CD4-positive, CD25-positive, alpha-beta regulatory T cell (primary cell): ENCODE measurements at places on chromosomes 1 and 21. TPM values are rescaled to one million over a fixed set of nuclear protein-coding genes. Genes with fewer than 3 reads are reported as not detected.

DNA sequence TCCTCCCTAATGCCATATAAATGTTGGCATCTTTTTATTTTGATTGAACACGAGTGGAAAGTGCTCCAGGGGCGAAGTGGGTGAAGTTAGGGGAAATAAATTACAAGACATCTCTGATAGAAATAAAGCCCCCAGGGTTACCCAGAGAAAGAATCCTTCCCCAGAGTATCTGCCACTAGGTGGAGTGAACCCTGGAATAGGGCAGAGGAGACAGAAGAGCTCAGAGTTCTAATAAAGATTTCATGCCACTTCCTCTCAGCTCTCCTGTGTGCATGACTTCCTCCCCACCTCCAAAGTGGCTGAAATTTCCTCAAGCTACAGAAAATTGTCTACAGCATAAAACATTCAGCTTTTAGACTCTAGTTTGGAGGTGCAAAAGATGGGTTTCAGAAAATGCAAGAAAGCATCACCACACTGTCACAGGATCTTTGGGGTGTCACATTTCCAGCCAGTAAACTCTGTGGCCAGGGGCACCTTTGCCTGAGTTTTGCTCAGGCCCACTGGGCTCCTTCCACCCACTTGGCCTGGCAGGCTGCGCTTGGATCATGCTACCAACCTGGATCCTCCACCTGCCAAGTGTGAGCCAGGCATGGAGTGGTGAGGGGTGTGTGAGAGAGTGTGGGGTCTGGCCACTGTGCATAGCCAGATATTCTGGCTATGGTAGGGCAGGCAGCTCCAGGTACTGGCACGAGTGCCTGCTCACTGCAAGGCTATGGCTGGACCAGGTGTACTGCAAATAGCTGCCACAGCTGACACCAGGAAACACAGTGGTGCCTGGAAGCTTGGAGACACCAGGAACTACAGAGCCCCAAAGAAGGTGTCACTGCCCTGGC lies 208.8 kb upstream of the USP25 start:
- peaks cover 3% of the 10 kb centered on the region for H3K4me1 ChIP-seq
- no peak overlapping the region for H3K4me3 ChIP-seq
- H3K27me3 ChIP-seq, result peaks cover 2% of the 10 kb centered on the region
- DNase-seq, result no peak
- H3K27ac ChIP-seq, result no peak overlapping the region
- no peaks in the 10 kb centered on the region for H3K36me3 ChIP-seq

DNA sequence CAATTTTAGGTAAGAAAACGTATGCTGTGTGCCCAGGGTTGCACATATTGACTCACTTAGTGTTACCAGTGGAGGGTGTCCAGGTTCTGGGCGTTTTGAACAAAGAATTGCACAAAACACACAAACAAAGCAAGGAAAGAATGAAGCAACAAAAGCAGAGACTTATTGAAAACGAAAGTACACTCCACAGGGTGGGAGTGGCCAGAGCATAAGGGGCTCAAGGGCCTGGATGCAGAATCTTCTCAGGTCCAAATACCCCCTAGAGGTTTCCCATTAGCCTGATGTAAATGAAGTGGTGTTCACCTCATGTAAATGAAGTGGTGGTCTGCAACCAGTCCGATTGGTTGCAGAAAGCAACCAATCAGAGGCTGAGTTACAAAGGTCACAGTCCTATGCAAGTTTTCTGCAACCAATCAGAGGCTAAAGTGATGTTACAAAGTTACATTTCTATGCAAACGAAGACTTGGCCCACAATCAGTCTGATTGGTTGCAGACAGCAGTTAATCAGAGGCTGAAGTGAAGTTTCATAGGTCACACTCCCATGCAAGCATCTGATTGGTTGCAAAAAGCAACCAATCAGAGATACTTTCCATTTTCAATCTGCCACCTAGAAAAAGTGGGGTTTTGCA lies 228.3 kb downstream of the ST6GALNAC3 start:
- DNase-seq, result no peak
- H3K27me3 ChIP-seq, result peaks cover under 1% of the 10 kb centered on the region
- H3K4me3 ChIP-seq, result no peak overlapping the region
- H3K4me1 ChIP-seq, result no peaks in the 10 kb centered on the region

DNA sequence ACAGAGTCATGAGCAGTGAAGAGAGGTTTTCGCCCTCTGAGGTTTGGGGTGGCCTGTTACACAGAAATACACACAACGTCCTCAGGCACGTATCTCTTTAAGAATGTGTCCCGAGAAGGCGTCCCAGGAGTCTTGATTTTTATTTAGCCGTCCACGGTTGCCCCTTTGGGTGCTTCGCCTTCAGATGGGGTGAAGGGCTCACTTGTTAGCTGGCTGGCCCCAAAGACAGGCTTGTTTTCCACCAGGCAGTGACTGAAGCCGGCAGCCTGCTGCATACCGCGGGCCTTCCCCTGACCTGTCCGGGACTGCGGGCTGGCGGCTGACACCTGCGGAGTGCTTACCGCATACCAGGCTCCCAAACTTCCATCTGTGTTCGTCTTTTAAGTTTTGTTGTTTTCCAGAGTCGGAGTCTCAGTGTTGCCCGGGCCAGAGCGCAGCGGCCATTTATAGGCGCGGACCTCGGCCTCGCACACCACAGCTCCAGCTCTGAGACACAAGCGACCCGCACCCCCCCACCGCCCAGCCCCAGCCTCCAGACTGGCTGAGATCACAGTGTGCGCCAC lies 1.6 kb upstream of the ADARB1 start:
- H3K4me1 ChIP-seq, result peaks cover 29% of the 10 kb centered on the region
- no peaks in the 10 kb centered on the region for H3K36me3 ChIP-seq
- H3K4me3 ChIP-seq, result no peak overlapping the region
- H3K27ac ChIP-seq, result no peak overlapping the region

DNA sequence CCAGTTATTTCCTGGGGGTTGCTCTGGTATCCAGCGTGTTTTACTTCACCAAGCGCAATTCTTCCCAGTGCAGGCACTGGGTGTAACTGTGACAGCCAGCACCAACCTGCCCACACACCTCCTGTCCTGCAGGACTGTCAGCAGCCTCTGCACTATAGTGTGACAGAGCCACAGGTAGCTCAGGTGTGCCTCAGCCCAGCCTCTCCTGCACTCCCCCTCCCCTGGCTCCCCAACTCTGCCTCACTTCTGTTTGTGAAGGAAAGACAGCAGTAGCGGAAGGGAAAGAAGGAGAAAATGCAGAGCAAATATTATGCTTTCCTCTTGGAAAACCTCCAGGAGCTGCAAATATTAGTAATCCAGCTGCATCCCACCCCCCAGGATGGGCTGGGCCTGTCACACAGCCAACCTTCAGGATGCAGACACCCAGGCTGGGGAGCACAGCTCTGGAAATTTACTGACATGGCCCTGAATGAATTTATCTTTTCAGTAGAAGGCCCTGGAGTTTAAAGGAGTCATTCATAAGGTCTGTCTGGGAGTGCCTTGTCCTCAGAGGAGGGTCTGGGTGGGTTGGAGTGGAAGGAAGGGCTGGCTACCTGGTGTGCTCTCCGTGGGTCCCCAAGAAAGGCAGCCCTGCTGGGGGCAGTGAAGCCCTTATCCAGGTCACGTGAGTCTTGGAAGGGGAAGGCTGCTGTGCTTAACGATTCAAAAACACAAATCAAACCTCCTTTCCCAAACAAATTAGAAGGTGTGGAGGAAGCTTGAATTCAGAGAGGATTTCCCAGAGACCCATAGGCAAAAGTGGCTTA lies 20.9 kb downstream of the CAPN2 start:
- H3K27me3 ChIP-seq, result no peaks in the 10 kb centered on the region
- H3K36me3 ChIP-seq, result peaks cover 29% of the 10 kb centered on the region
- no peak for DNase-seq
- H3K4me1 ChIP-seq, result peaks cover 10% of the 10 kb centered on the region

DNA sequence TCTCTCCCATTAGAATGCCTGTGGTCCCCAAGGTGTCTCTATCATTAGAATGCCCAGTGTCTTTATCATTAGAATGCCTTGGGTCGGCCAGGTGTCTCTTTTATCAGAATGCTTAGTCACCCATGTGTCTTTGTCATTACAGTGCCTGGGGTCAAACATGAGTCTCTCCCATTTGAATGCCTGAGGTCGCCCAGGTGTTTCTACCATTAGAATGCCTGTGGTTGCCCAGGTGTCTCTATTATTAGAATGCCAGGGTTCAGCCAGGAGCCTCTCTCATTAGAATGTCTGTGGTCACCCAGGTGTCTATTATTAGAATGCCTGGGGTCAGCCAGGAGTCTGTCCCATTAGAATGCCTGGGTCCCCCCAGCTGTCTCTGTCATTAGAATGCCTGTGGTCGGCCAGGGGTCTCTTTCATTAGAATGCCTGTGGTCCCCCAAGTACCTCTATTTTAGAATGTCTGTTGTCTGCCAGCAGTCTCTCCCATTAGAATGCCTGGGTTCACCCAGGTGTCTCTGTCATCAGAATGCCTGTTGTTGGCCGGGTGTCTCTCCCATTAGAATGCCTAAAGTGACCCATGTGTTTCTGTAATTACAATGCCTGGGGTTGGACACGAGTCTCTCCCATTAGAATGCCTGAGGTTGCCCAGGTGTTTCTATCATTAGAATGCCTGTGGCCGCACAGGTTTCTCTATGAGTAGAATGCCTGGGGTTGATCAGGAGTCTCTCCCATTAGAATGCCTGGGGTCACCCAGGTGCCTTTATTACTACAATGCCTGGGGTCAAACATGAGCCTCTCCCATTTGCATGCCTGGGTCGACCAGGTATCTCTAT lies 57.1 kb downstream of the RNF187 start:
- no peaks in the 10 kb centered on the region for H3K27me3 ChIP-seq
- no peaks in the 10 kb centered on the region for H3K36me3 ChIP-seq
- no peak overlapping the region for H3K27ac ChIP-seq
- H3K4me3 ChIP-seq, result no peak overlapping the region
- no peak for DNase-seq

DNA sequence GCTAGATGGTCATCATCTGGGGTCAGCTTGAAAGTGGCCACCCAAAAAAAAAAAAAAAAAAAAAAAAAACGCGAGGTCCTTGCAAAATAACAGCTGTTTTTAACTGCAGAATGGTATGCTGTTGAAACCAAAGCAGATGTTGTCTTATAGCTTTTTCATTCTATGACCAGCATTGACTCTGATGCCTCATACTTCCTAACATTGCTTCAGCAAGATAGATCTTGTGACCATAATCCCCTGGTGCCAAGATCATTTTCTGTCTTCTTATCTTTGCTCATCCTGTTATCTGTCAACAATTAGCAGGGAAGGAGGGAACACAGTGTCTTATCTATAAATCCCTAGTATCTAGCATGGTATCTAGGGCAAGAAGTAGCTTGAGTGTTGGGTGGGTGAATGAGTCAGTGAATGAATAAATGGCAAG lies 181.5 kb downstream of the PLPP3 start:
- no peaks in the 10 kb centered on the region for H3K36me3 ChIP-seq
- H3K4me1 ChIP-seq, result no peaks in the 10 kb centered on the region
- H3K4me3 ChIP-seq, result no peak overlapping the region
- H3K27ac ChIP-seq, result no peak overlapping the region

DNA sequence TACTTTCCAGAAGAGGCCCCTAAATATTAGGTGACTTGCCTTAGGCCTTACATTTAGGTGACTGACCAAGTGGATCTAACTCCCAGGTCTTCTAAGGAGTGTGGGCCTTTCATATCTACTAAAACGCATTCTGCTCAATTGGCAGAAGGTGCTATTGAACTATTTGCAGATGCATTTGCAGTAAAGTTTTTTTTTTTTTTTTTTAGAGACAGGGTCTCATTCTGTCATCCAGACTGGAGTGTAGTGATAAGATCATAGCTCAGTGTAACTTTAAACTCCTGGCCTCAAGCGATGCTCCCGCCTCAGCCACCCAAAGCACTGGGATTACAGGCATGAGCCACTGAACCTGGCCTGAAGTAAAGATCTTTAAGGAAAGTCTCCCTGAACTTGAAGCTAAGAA lies 13.0 kb upstream of the ACBD6 start:
- no peak overlapping the region for H3K4me3 ChIP-seq
- DNase-seq, result no peak
- no peak overlapping the region for H3K27ac ChIP-seq
- H3K27me3 ChIP-seq, result peaks cover 2% of the 10 kb centered on the region
- no peaks in the 10 kb centered on the region for H3K36me3 ChIP-seq

Gene SELE
- polyA plus RNA-seq, result not detected

- no peak overlapping the region for H3K27ac ChIP-seq
- no peak overlapping the region for H3K4me3 ChIP-seq
- no peaks in the 10 kb centered on the region for H3K27me3 ChIP-seq
- H3K4me1 ChIP-seq, result no peaks in the 10 kb centered on the region
- DNase-seq, result no peak
Measured at GRCh38 chr1:183548116-183548515, 42.1 kb downstream of the NCF2 start.

Gene PROK1
- polyA plus RNA-seq, result not detected

DNA sequence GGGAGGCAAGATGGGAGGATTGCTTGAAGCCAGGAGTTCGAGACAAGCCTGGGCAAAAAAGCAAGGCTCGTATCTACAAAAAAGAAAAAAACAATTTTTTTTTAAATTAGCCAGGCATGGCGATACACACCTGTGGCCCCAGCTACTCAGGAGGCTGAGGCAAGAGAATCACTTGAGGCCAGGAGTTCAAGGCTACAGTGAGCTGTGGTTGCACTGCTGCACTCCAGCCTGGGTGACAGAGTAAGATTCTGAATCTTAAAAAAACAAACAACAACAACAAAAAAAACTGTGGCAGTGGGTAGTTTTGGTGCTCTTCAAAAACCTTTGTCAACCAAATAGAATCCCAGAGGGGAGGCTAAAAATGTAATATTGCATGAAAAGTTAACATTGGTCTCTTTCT lies 734 bp downstream of the PTPN22 start:
- H3K36me3 ChIP-seq, result peaks cover 4% of the 10 kb centered on the region
- H3K4me3 ChIP-seq, result peak overlapping the region; percentile 96
- no peaks in the 10 kb centered on the region for H3K27me3 ChIP-seq
- peak overlapping the region; percentile 94 for H3K27ac ChIP-seq

Gene CYP4Z1
- not detected for polyA plus RNA-seq

Gene TNNT2
- not detected for polyA plus RNA-seq

Gene URB1
- polyA plus RNA-seq, result 1.5 TPM

DNA sequence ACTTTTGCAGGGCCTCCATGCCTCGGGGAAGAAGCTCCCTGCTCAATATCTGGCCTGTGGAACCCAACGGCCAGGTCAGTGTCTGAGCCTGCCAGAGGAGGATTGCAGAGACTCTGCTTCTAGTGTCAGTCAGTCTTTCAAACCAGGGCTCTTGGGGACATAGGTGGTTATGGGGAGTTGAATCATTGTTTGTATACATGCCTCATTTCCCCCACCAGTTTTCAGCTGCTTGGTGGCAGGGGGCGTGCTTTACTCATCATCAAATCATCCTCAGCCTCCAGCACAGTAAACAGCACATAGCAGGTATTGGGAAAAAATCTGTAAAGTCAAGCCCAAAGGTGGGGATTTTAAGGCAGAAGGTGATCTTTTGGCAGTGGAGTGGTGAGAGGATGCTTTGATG lies 17.4 kb upstream of the FAM89A start:
- no peaks in the 10 kb centered on the region for H3K4me1 ChIP-seq
- H3K27me3 ChIP-seq, result peaks cover 3% of the 10 kb centered on the region
- H3K4me3 ChIP-seq, result no peak overlapping the region
- no peak for DNase-seq
- no peaks in the 10 kb centered on the region for H3K36me3 ChIP-seq

Gene GNG4
- not detected for polyA plus RNA-seq
